T-cell (primary cell): ENCODE measurements at places on chromosomes 2 and 18. TPM values are rescaled to one million over a fixed set of nuclear protein-coding genes. Genes with fewer than 3 reads are reported as not detected.

The SCN9A gene
- total RNA-seq = 0.06 TPM

GRCh38 chr2:44429034-44429433 is 67.3 kb downstream of the CAMKMT start:
- no peaks in the 10 kb centered on the region for H3K4me1 ChIP-seq
- no peak overlapping the region for H3K27ac ChIP-seq

GRCh38 chr2:23430263-23430662 is 45.3 kb downstream of the KLHL29 start:
- no peaks in the 10 kb centered on the region for H3K36me3 ChIP-seq
- H3K4me1 ChIP-seq = no peaks in the 10 kb centered on the region
- DNase-seq = no peak
- H3K27me3 ChIP-seq = no peaks in the 10 kb centered on the region

The FAHD2B gene
- 16.2 TPM for total RNA-seq

DNA sequence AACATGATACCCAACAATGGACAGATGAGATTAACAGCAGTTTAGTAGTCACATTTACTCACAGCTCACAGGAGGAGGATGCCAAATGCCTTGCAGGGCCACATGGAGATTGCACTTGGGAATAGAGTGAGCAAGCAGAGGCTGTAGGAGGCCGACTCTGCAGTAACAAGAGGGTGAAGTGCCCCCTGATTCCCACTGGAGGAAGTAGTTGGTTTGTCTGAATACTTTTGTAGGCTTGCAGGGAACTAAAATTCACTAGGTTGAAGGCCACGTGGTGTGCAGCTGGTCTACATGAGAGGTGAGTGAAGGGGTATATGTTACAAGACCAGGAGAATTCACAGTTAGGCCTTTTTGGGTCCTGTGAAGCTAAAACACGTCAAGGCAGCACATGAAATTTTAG is 419.3 kb upstream of the TNP1 start:
- H3K27me3 ChIP-seq = no peaks in the 10 kb centered on the region
- no peak overlapping the region for H3K4me3 ChIP-seq
- H3K36me3 ChIP-seq = no peaks in the 10 kb centered on the region
- DNase-seq = no peak

The AQP12B gene
- not detected for total RNA-seq

The FARSB gene
- total RNA-seq = 11.5 TPM

GRCh38 chr2:151669585-151670081 is 64.6 kb downstream of the NEB start:
- H3K27ac ChIP-seq = no peak overlapping the region
- no peaks in the 10 kb centered on the region for H3K27me3 ChIP-seq
- DNase-seq = no peak

The FAP gene
- not detected for total RNA-seq

The GYPC gene
- 110 TPM for total RNA-seq

- H3K4me1 ChIP-seq = peaks cover 33% of the 10 kb centered on the region
- DNase-seq = no peak
- H3K27ac ChIP-seq = no peak overlapping the region
These were observed 5.3 kb downstream of the CERS6 start for GRCh38 chr2:168461178-168461941.

- no peaks in the 10 kb centered on the region for H3K36me3 ChIP-seq
- no peak overlapping the region for H3K27ac ChIP-seq
- no peaks in the 10 kb centered on the region for H3K27me3 ChIP-seq
- no peak overlapping the region for H3K4me3 ChIP-seq
- H3K4me1 ChIP-seq = no peaks in the 10 kb centered on the region
These were observed 319.1 kb downstream of the AGPS start for GRCh38 chr2:177711483-177712265.

DNA sequence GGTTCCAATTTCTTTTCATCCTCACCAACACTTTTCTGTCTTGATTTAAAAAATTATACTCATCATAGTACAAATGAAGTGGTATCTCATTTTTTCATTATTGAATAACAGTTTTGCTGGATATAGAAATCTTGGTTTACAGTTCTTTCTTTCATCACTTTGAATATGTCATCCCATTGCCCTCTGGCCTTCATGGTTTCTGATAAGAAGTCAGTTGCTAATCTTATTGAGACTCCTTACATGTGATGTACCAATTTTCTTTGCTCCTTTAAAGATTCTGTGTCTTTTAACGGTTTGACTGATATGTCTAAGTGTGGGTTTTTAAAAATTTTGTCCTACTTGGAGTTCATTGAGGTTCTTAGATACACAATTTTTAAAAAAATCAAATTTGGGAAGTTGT is 35.0 kb downstream of the SLC3A1 start:
- DNase-seq = no peak
- peaks cover 25% of the 10 kb centered on the region for H3K36me3 ChIP-seq
- H3K4me3 ChIP-seq = no peak overlapping the region
- H3K4me1 ChIP-seq = no peaks in the 10 kb centered on the region
- no peak overlapping the region for H3K27ac ChIP-seq

DNA sequence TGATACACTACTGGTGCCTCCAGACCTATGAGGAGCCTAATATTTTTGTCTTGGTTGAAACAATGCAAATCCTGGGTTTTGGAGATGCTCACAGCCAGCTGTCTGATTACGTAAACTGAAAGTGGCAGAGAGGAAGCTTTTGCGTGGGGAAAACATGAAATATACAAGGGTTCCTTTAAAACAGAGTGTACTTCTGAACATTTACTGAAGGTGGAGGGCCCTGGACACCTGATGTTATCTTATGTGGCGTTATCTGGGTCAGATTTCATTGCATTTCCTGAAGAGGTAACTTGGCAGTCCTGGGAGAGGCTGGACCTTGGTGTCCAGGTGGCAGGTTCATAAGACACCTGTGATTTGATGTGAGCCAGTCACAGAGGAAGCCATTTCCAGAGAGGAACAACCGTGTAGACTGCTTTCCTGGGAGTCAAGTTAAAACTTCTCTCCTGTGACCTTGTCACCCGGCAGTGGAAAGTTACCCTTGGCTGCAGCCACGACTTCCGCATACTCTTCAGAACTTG is 105.0 kb downstream of the NEDD4L start:
- H3K4me1 ChIP-seq = no peaks in the 10 kb centered on the region
- H3K27ac ChIP-seq = no peak overlapping the region
- no peaks in the 10 kb centered on the region for H3K27me3 ChIP-seq
- no peak overlapping the region for H3K4me3 ChIP-seq

DNA sequence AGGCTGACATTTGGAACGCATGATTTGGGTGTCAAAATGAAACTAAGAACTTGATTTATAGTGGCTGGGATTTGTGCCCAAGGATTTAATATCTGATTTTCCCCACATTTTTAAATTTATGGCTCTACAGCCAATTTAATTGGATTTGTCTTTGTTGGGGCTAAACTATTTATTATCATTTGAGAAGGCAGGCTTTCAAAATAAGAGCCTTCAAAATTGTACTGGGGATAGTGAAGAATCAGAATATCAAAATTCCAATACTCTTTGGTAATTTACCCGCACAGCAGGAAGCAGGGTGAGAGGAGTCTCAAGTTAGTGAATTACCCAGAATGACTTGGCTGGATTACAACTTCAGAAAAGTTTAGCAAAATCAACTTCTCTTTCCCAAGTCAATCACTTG is 278.1 kb downstream of the LRATD1 start:
- DNase-seq = no peak
- no peak overlapping the region for H3K4me3 ChIP-seq
- H3K27ac ChIP-seq = no peak overlapping the region
- H3K4me1 ChIP-seq = no peaks in the 10 kb centered on the region

The CCDC148 gene
- not detected for total RNA-seq

The FLACC1 gene
- 8.4 TPM for total RNA-seq

DNA sequence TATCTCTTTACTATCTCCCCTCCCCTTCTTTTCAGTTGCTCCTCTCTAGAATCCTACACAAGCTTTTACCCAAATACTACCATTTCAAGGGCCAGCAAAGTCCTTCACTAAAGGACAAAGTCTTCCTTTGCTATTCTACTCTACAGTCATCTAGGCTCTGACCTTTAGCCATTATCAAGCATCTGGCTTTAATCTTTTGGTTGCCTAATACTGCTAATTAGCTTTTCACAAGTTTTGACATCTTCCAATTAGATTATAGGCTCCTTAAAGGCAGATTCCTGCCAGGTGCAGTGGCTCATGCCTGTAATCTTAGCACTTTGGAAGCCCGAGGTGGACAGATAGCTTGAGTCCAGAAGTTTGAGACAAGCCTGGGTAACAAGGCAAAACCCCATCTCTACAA is 194.4 kb downstream of the SH3BP4 start:
- no peaks in the 10 kb centered on the region for H3K36me3 ChIP-seq
- no peak for DNase-seq
- H3K27me3 ChIP-seq = peaks cover 11% of the 10 kb centered on the region
- H3K27ac ChIP-seq = no peak overlapping the region

The GPR55 gene
- total RNA-seq = 2.7 TPM

- DNase-seq = no peak
- no peaks in the 10 kb centered on the region for H3K36me3 ChIP-seq
- no peaks in the 10 kb centered on the region for H3K4me1 ChIP-seq
- H3K4me3 ChIP-seq = no peak overlapping the region
- H3K27me3 ChIP-seq = no peaks in the 10 kb centered on the region
These were observed 635.7 kb upstream of the NRXN1 start for GRCh38 chr2:51667679-51668078.

The CHAC2 gene
- total RNA-seq = 2.7 TPM

DNA sequence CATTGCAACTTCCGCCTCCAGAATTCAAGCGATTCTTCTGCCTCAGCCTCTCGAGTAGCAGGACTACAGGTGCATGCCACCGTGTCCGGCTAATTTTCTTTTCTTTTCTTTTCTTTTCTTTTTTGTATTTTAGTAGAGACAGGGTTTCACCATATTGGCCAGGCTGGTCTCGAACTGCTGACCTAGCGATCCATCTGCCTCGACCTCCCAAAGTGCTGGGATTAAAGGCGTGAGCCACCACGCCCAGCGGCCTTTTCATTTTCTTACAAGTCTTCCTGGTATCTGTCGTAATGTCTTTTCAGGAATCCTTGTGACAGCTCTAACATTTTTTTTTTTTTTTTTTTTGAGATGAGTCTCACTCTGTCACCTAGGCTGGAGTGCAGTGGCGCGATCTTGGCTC is 66.4 kb upstream of the EDAR start:
- H3K27ac ChIP-seq = no peak overlapping the region
- H3K4me1 ChIP-seq = peaks cover 3% of the 10 kb centered on the region
- no peak for DNase-seq
- no peaks in the 10 kb centered on the region for H3K36me3 ChIP-seq
- H3K4me3 ChIP-seq = no peak overlapping the region

GRCh38 chr18:40380686-40381439 is 1574.2 kb upstream of the PIK3C3 start:
- H3K27ac ChIP-seq = no peak overlapping the region
- H3K4me3 ChIP-seq = no peak overlapping the region
- H3K36me3 ChIP-seq = no peaks in the 10 kb centered on the region
- DNase-seq = no peak
- H3K4me1 ChIP-seq = no peaks in the 10 kb centered on the region
